ENCODE measurements at places on chromosomes 1 and 21. TPM values are rescaled to one million over a fixed set of nuclear protein-coding genes. Genes with fewer than 3 reads are reported as not detected.
A peak's percentile ranks its signal among the peaks of the same experiment; 100 is the strongest.

GRCh38 chr21:42309753-42310213 is 5.4 kb downstream of the TFF3 start:
- peak; percentile 83 for DNase-seq

DNA sequence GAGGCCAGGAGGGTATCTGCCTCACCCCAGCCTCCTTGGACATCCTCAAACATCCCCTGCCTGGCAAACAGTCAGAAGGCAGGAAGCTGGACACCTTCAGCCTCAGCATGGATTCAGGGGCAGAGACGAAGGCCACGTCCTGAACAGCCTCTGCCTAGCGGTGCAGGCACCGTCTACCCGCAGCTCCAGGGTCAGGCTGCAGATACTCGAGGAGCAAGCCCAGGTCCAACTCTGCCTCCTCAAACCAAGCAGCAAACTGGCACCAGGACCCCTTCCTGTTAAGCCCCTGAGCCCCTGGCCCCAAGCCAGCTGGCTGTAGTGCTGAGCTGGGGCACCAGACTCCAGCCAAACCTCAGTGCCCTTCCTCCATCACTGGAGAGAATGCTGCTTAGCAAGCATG is 494.7 kb downstream of the NPHP4 start:
- DNase-seq, result no peak

- no peak for DNase-seq
Measured at GRCh38 chr21:32311621-32312020, 13.0 kb downstream of the MRAP start.

- no peak for DNase-seq
Measured at GRCh38 chr21:35635261-35635660, 425.1 kb downstream of the SETD4 start.

The GNG4 gene
- 7.7 TPM for total RNA-seq

DNA sequence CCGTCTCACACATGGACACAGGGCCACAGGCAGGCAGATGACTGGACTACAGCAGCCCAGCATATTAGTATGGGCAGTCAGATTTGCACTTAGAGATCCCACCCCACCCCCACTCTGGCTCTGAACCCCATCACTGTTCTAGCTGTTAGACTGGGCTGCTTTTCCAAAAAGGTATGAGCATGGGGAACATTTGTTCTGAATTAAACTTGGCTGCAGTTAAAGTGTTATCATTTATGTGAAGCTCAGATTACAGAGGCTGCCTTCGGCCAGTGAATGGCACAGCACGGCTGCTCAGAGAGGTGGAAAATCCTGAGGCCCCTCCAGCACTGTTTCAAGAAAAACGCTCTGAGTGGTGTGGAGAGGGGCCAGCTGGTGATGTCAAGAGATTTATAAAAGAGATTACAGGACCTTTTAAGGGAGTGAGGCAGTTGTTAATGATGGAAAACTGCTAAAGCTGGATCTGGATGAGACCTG is 6.9 kb upstream of the NOS1AP start:
- no peak for DNase-seq

DNA sequence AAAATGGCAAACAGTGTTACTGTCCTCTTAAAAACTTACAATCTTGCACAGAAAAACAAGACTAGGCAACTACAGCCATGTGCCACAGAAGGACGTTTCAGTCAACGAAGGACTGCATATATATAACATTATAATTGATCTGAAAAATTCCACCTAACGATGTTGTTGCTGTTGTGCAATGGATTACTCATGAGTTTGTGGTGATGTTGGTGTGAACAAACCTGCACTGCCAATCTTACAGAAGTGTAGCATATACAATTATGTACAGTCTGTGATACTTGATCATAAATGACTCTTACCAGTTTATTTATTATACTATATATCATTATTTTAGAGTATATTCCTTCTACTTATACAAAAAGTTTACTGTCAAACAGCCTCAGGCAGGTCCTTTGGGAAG is 6.8 kb upstream of the VAMP4 start:
- DNase-seq, result no peak

DNA sequence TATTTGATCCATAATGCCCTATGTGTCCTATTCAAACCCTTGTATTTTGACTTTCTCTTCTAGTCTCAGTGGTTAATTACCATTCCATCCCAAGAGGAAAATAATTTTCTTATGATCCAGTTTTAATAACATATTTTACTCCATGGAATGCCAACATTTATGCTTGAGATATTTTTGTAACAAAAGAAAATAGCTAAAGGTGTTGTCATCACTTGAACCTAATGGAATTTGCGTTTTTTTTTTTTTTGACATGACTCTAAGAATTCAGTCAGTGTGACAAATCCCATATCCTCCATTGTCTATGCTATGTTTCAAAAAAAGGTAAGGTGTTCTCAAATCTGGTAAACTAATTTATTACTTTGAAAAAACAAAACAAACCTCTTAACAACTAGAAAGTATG is 324.1 kb upstream of the ADAMTS5 start:
- DNase-seq, result no peak

GRCh38 chr1:24186711-24186992 is 437 bp downstream of the IFNLR1 start:
- no peak for DNase-seq

GRCh38 chr1:208132287-208132882 is 111.8 kb downstream of the PLXNA2 start:
- DNase-seq, result peak; percentile 95

GRCh38 chr21:17636711-17637110 is 24.0 kb upstream of the BTG3 start:
- no peak for DNase-seq

DNA sequence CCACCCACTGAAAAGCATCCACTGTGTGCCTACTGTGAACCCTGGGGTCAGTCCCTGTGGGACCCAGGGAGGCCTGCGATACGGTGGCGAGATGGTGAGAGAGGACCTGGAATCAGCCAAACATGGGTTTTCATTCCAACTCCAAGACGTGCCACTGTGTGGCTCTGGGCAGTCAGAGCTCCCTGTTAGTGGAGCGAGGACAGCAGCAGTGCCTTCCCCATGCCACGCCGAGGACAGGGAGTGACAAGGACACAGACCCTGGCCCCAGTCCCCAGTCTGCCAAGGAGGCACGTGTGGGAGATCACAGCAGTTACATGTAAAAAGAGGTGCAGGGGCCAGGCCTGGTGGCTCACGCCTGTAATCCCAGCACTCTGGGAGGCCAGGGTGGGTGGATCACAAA is 50.9 kb upstream of the TMEM51 start:
- no peak for DNase-seq

The BRDT gene
- not detected for total RNA-seq

DNA sequence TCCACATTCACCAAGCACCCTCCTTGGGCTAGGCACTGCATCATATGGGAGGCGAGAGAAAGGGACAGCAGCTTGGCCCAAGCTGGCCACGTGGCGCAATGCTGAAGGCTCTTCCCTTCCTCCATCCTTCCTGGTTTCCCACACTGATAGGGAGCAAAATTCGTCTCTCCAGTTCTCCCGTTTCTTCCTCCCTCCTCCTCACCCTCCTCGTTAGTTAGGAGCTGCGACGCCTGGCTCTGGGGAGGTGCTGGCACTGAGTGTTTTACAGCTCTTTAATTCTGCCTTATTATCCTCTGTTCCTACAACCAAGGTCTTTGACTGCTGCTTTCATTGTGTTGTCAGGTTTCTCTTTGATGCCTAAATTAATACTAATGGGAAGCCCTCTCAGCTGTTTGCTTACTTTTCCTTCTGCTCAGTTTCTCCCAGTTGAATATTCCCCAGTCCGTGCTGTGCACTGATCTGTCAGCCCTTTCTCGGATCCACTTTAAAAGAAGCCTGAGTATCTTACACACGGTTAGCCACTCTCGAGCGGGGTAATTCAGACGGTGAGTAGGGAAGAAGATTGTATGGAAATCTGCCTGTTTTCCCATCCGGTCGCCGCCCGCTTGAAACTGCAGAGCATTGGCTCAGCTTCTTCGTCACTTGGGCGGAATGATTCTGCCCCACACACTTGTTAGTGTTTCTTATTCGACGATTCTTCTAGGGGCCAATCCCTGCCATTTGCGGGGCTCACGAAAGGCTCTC is 56.2 kb upstream of the SMYD2 start:
- no peak for DNase-seq

DNA sequence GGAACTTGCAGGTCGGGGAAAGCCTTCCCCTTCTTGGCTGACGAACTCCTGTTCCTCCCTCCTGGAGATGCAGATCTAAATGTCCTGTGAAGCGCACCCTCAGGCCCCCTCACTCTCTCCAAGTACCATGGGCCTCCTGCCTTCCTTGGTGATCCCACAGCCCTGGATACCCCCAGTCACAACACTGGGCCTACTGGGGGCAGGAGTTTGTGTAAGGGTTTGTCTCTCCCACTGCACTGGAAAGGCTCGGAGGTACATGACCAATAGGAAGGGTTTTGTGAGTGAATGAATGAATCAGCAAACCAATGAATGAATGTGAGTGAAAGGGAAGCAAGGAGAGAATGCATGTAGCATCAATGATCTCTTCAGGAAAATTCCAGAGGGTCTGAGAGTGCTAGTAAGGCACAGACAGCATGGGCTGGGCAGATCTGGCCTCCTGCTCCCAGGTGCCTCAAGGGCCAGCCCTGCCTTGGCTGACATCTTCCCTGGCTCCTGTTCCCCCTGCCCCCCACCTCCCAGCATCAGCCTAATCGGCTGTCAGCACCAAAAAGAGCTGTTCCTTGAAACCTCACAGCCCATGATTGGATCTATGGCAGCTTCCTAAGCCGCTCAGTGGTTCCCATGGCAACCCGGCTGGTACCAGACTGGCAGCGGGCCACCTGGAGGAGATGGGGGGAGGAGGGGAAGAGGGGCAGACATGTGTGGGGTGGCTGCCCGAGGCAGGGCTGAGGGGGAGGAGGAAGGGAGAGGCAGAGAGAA is 95.8 kb downstream of the VWA5B1 start:
- DNase-seq, result no peak

- DNase-seq, result peak; percentile 95
Measured at GRCh38 chr1:109483672-109484518, at the start of gene ATXN7L2. Gene ATXN7L2 (plus strand): TSS chr1:109483905. CDS start chr1:109483954, 49 bp downstream.

The KRTAP12-1 gene
- not detected for total RNA-seq

GRCh38 chr1:47616906-47617305 is 179.1 kb downstream of the FOXD2 start:
- DNase-seq, result no peak

DNA sequence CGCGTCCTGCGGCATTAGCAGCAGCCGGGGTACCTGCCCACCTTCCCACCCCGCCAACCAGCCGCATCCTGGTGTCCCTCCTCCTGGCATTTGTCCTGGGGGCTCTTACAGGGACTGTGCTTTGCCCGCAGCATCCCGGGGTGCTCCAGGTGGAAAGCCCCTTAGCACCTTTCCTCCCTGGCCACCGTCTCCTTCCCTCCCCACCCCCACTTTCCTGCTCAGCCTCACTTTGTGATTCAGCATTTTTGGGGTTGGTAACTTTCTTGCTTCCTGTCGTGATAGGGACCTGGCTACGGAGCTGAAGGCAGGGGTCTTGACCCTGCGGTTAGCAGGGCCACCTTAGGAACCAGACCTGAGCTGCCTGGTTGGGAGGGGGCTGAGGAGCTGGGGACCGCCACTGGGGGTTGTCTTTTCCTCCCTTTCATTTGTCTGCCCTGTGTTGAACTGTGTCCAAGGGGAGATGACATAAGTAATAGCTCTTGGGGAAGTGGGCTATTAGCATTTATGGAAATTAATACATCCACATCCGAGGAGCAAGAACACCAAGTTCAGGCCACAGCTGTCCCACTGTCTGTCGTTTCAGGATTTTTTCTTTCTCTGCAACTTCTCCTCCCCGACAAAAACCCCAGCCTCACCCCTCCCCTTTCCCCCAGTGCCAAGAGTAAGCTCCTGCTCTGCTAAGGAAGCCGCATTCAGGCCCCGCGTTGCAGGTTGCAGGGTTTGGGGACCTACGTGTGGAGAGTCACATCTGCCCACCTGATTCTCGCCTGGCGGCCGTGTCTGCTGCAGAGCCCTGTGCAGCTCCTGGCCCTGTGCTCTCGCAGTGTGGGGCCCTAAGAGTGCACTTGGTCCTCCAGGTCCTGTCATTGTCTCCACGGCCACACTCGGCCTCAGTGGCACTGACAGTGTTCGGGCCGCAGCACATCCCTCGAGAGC is 1.6 kb upstream of the NPHP4 start:
- no peak for DNase-seq

- DNase-seq, result no peak
Measured at GRCh38 chr1:244801246-244801645, 34.2 kb upstream of the COX20 start.

DNA sequence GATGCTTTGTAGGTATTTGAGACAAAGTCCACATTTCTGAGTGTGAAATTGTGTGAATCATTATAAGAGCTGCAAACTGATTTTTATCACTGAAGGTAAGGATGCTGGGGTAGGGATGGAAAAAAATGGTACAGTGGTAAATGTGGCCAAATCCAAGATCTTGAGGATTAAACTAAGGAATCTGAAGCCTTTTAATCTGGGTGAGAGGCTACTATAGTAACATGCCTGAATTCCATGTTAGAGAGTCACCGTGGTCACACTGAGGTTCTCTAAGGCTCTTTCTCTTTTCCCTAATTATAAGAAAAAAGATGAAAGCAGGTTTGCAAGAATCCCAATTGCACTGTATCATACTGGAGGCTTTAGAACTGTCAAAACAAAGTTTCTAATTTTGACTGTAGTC is 17.6 kb downstream of the PTGER3 start:
- DNase-seq, result no peak

The PLPPR4 gene
- total RNA-seq, result 1.2 TPM

The AIRE gene
- total RNA-seq, result 0.12 TPM

- DNase-seq, result no peak
Measured at GRCh38 chr1:65846866-65847265, 54.2 kb downstream of the PDE4B start.

The PDC gene
- total RNA-seq, result not detected

DNA sequence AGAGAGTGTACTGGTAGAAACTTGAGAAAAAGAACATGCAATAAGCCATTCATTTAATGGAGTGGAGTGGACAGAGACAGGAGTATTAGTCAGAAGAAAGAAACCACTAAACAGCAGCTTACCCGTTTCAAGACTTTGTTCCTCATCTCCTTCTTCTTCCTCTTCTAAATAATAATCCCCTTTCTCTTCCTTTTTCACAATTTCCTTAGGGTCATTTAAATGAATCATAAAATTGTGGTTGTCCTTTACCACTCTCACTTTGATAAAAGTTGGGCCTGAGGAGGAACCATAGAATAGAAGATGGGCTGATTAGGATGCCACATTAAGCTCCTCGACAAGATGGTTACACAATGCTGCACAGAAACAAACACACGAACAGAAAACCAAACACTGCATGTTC is 109.6 kb downstream of the WDR3 start:
- no peak for DNase-seq

- no peak for DNase-seq
Measured at GRCh38 chr1:40806731-40807695, 23.4 kb downstream of the KCNQ4 start.

DNA sequence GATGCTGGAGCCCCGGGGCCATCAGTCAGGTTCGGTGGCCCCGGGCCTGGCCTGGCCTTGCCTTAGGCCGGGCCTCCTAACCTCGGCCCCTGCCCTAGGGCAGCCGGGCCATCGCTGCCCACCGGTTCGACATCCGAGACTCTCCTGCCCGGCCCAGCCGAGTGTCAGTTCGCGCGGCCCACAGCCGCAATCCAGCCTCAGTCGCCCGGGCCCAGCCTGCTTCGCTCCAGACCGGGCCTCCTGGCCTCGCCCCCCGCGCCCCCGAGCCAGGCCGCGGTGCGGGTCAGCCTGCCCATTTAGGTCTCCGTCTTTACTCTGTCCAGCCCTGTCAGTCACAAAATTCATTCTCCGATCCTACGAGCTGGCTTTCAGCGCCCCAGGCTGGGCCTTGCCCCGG is 777 bp downstream of the LRRC41 start:
- peak; percentile 66 for DNase-seq

The SLC30A2 gene
- total RNA-seq, result 0.13 TPM

GRCh38 chr21:29739176-29739575 is 200.6 kb downstream of the GRIK1 start:
- no peak for DNase-seq

- no peak for DNase-seq
Measured at GRCh38 chr21:42622284-42622683, 31.1 kb upstream of the PDE9A start.

The CDK18 gene
- 41.2 TPM for total RNA-seq

Measured in mucosa of descending colon (tissue), 3 donors.